MG63 (cell line): ENCODE measurements at places on chromosomes 4 and X. TPM values are rescaled to one million over a fixed set of nuclear protein-coding genes. Genes with fewer than 3 reads are reported as not detected.

Gene IL2RG
- total RNA-seq = not detected in 2 replicates

Gene TAF7L
- total RNA-seq = 1.1 and 5.0 TPM in 2 replicates

Gene ZXDA
- 2.5 and 3.3 TPM in 2 replicates for total RNA-seq

Gene TEX13B
- total RNA-seq = not detected in 2 replicates

Gene ARHGAP36
- total RNA-seq = not detected in 2 replicates

Gene BST1
- 2.0 and 3.3 TPM in 2 replicates for total RNA-seq

Gene FOXR2
- not detected in 2 replicates for total RNA-seq

Gene IL15
- 6.2 and 9.3 TPM in 2 replicates for total RNA-seq

Gene NXF2
- total RNA-seq = not detected in 2 replicates

Gene HSFX4
- total RNA-seq = not detected in 2 replicates

Gene UGT2B10
- not detected in 2 replicates for total RNA-seq

Gene ADRA2C
- total RNA-seq = 2.3 and 7.8 TPM in 2 replicates

Gene FDCSP
- not detected in 2 replicates for total RNA-seq

Gene GAGE2A
- total RNA-seq = not detected in 2 replicates

Gene CT45A1
- total RNA-seq = not detected in 2 replicates

Gene FAM236B
- total RNA-seq = not detected in 2 replicates

Gene TEX13C
- not detected in 2 replicates for total RNA-seq

Gene GAB3
- total RNA-seq = 1.2 and 10.7 TPM in 2 replicates

Gene BMP3
- not detected in 2 replicates for total RNA-seq

Gene CFP
- not detected in 2 replicates for total RNA-seq

Gene TBCK
- 9.2 and 12.1 TPM in 2 replicates for total RNA-seq

Gene WDR17
- 0.23 and 5.8 TPM in 2 replicates for total RNA-seq

Gene TMPRSS11E
- total RNA-seq = not detected in 2 replicates

Gene CT45A3
- not detected in 2 replicates for total RNA-seq

Gene P2RY8
- total RNA-seq = not detected in 2 replicates

Gene KLHL5
- 50.8 and 78.7 TPM in 2 replicates for total RNA-seq

Gene CLGN
- total RNA-seq = 4.3 and 18.1 TPM in 2 replicates

Gene HSFX3
- not detected in 2 replicates for total RNA-seq

Gene LUZP4
- not detected in 2 replicates for total RNA-seq

Gene BEX5
- total RNA-seq = not detected in 2 replicates

Gene CPE
- 17.1 and 42.5 TPM in 2 replicates for total RNA-seq

Gene XAGE5
- total RNA-seq = not detected in 2 replicates

Gene LONRF3
- total RNA-seq = not detected in 2 replicates

Gene OPHN1
- total RNA-seq = 0.37 and 2.4 TPM in 2 replicates

Gene UGT2A1
- not detected in 2 replicates for total RNA-seq

Gene DOK7
- total RNA-seq = 7.1 and 9.6 TPM in 2 replicates

Gene RENBP
- not detected in 2 replicates for total RNA-seq

Gene BMX
- not detected in 2 replicates for total RNA-seq

Gene ATP2B3
- 0.13 TPM in 1 of 2 replicates, not detected in the other for total RNA-seq

Gene GRID2
- not detected in 2 replicates for total RNA-seq

Gene AKAP4
- not detected in 2 replicates for total RNA-seq

Gene ACE2
- not detected in 2 replicates for total RNA-seq

Gene AIMP1
- total RNA-seq = 31.8 and 51.5 TPM in 2 replicates

Gene MYOZ2
- total RNA-seq = not detected in 2 replicates

Gene CLDN2
- not detected in 2 replicates for total RNA-seq

Gene FGG
- total RNA-seq = not detected in 2 replicates

Gene GNRHR
- total RNA-seq = not detected in 2 replicates

Gene TET2
- total RNA-seq = 0.59 and 1.3 TPM in 2 replicates

Gene DDX53
- total RNA-seq = not detected in 2 replicates
